ENCODE measurements at places on chromosomes 6 and 20.

- DNase-seq, result no peak
Observed at GRCh38 chr6:108714766-108715414, 133.3 kb upstream of the ARMC2 start.

GRCh38 chr20:24649787-24650490, 180.5 kb downstream of the SYNDIG1 start:
- no peak for DNase-seq

DNA sequence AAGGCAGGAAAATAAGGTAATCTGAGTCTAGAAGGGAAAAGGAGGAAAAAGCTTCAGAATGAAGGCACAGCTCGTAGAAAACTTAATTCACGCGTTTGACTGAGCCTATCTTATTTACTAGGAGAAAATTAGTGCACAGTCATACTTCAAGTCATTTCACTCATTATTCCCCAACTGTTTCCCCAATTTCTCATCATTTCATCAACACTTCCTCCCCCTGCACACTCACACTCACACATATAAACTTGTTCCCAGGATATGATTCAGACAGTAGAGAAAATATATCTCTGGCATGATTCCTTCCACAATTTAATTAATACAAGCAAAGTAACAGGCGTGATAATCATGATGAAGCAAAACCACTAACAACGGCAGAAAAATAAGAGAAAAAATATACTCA, 94.5 kb upstream of the F13A1 start:
- no peak for DNase-seq

GRCh38 chr6:70285201-70285600, 17.7 kb downstream of the COL9A1 start:
- no peak for DNase-seq

- DNase-seq, result no peak
Observed at GRCh38 chr6:142482974-142483373, 181.2 kb downstream of the ADGRG6 start.

- DNase-seq, result no peak
Observed at GRCh38 chr6:46799657-46800056, 6.5 kb downstream of the MEP1A start.

- DNase-seq, result no peak
Observed at GRCh38 chr20:8454137-8454712, 322.2 kb downstream of the PLCB1 start.

GRCh38 chr6:167565884-167566599, 241.2 kb downstream of the TTLL2 start:
- no peak for DNase-seq

- DNase-seq, result no peak
Observed at GRCh38 chr20:49594931-49595315, 27.0 kb upstream of the PTGIS start.

DNA sequence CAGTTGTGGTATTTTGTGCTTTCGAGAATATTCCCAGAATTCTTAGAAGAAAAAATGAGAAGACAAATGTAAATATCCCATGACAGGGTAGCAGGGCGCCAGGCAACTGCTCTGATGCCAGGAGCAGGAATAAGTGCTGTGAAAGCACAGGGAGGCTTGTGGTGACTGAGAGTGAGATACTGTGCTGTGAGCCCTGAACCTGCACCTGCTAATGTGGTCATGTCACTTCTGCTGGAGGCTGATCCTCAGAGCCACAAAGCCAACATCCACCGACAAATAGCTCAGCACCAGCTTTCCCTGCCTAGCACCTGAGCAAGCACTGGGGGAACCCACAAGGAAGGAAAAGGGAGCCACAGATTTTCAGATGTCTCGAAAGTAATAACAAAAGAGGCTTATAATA, 368.6 kb upstream of the CDH4 start:
- DNase-seq, result no peak

DNA sequence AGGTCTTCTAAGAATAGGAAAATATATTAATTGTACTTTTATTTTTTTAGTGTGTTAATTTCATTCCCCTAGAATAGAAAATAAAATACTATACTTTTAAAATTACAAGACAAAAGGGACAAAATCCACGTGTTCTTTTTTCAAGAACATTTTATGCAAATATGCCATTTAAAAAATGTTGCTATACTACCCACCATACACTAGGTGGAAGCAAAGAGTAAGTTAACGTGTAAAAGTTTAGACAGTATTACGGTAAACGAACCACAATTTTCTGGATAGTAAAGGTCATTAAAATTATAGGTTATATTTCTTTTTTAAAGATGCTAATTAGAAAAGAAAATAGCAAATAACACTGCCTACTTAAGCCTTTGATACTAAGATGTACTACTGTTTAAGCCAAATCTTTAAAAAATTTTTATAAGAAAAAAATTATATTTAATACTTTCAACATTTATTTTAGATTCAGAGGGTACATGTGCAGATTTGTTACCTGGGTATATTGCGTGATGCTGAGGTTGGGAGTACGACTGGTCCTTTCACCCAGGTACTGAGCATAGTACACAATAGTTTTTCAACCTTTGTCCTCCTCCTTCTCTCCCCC, 287.6 kb downstream of the PHF3 start:
- peak; percentile 19 for DNase-seq

DNA sequence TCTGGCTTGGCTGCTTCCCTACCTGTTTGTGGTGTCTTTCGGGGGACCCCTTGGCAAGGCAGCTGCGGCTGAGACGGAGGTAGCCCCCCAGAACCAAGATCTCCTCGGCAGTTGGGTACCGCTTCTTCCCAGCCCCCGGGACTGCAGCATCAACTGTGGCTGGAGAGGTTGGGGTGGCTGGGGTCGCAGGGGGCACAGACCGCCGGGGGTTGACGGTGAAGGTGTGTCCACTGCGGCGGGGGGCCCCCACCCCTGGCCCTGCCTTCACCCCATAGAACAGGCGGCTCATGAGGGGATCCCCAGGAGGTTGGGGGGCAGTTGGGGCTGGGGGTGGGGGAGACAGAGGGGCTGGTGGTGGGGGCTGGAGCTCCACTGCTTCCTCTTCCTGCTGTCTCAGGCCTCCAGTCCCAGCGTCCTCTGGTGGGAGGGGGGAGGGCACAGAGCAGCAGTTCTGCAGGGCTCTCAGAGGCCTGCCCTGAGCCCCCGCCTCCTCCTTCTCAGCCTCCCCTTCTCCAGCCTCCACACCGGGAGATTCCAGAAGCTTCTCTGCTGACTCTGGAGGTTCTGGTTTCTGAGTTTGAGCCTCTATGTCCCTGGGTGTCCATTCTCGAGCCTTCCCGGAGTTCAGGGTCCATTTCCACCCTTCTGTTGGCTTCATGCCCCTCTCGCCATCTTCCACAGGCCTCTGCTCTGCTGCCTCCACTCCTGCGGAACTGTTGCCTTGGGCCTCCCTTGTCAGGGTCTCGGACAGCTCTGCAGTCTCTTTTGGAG, 1.9 kb downstream of the PPP1R18 start:
- DNase-seq, result peak; percentile 36

DNA sequence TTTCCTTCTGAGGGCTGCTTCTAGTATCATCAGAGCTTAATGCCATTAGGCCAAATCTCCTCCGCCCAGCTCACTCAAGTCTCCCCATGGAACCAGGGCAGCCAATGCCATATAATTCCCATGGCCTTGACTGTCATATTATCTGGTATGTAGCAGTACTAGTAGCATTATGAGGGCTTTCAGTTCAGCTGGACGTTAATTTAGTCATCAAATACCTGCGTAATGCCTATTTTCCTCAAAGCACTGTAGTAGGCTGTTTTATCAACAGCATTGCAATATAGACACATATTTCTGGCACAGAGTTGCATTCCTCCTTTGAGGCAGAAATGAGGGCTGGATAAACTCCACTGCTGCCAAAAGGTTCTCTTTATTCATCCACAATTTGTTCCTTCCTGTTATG, 1.7 kb downstream of the KCTD20 start:
- no peak for DNase-seq

DNA sequence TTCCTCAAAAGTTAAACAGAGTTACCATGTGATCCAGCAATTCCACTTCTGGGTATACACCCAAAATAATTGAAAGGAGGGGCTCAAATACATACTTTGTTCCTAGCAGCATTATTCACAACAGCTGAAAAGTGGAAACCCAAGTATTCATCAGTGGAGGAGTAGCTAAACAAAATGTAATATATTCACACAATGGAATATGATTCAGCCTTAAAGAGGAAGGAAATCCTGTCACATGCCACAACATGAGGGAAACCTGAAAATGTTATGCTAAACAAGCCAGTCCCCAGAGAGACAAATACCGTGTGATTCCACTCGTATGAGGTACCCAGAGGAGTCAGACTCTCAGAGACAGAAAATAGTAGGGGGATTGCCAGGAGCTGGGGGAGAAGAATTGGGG, 44.5 kb downstream of the PXDC1 start:
- DNase-seq, result no peak

GRCh38 chr6:46184114-46184513, 13.3 kb upstream of the ENPP5 start:
- no peak for DNase-seq

DNA sequence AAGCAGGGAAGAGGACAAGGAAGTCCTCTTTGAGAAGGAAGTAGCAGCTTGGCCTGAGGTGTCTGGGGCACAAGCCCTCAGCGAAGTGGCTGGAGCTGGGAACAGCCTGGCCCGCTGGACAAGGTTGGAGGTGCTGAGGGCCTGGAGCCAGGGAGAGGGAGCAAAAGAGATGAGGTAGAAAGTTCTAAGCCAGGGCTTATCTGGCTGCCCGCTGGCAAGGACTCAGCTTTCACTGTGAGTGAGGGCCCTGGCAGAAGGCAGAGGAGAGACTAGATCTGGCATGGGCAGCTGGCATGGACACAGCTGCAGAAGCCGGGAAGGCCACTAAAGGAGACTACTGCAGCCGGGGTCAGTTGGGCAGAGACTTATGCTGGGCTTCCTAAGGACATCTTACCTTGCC, 21.8 kb upstream of the PCMTD2 start:
- no peak for DNase-seq

- DNase-seq, result no peak
Observed at GRCh38 chr6:168939796-168940195, 313.9 kb downstream of the THBS2 start.

- no peak for DNase-seq
Observed at GRCh38 chr6:133699741-133700385, 189.1 kb upstream of the TCF21 start.

- DNase-seq, result no peak
Observed at GRCh38 chr6:41600499-41601247, 37.6 kb upstream of the MDFI start.

DNA sequence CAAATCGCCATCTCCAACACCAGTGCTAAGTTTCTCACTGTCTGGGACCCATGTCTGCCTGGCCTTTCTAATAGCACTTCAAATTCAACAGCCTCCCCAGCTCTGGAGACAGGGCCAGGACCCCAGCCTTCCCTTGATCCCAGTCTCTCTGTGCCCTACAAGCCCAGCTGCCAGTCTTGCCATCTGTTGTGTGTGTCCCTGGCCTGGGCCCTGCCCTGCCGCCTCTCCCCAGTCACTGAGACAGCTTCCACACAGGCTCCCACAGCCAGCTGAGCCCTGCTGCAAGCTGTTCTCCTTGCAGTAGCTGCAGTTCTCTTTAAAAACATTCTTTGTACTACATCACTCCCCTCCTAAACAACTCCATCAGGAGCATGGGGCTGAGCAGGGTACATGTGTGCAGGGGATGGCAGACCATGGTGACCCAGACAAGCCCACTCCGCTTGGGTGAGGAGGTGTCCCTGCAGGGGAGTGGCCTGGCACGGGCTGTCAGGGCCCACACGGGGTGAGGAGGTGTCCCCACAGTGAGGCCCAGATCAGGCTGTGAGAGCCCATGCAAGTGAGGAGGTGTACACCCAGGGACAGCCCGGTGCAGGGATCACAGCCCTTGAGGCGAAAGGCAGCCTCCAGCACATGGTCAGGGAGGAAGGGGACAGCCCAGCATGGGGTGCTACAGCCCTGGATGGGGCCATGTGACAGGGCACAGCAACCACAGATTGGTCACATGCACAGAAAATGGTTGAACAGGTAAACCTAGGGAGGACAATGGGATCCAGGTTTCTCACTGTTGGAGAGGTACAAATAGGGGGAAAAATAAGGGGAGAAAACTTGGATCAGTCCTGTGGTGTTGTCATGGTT, 16.2 kb downstream of the CST7 start:
- DNase-seq, result no peak

GRCh38 chr6:163994566-163994965, 580.0 kb downstream of the QKI start:
- no peak for DNase-seq

DNA sequence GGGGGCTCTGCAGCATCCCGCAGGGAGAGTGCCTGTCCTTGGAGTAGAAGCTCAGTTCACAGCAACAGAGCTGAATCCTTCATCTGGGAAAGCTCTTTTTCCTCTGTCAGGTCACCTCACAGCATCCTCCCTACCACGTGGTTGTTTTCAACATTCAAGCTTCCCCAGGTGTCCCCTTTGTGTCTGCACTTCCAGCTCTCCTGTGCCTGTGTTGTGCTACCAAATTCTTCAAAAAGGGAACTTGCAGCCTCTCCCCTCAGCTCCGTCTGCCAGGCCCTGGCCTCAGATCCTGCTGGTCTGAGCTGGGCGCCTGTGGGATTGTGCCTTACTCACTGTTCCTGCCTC, 108.4 kb downstream of the FOXF2 start:
- no peak for DNase-seq

DNA sequence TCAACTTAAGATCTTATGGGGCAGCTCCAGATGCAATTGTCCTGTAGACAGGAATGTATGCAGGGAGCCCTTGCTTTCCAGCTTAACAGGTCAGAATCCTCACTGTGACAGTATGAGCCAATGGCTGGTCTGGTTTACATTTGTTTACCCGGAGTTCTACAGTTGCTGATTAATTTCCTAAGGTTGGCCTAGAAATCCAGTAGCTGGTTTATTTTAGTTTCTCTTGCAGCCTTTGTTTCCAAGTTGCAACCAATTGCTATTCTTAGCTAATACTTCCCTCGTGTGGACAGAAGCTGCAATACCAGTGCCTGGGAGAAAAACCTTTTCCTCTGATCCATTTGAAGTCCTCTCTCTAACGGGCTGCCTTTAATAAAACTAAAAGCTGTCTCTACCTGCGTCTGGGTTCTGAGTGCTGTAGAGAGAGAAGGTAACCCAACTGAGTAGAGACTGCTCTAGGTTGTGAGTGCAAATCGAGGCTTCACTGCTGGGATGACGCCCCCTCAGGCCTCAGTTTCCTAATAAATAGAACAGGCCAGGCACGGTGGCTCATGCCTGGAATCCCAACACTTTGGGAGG, 45.9 kb downstream of the ZNF217 start:
- DNase-seq, result peak; percentile 13

DNA sequence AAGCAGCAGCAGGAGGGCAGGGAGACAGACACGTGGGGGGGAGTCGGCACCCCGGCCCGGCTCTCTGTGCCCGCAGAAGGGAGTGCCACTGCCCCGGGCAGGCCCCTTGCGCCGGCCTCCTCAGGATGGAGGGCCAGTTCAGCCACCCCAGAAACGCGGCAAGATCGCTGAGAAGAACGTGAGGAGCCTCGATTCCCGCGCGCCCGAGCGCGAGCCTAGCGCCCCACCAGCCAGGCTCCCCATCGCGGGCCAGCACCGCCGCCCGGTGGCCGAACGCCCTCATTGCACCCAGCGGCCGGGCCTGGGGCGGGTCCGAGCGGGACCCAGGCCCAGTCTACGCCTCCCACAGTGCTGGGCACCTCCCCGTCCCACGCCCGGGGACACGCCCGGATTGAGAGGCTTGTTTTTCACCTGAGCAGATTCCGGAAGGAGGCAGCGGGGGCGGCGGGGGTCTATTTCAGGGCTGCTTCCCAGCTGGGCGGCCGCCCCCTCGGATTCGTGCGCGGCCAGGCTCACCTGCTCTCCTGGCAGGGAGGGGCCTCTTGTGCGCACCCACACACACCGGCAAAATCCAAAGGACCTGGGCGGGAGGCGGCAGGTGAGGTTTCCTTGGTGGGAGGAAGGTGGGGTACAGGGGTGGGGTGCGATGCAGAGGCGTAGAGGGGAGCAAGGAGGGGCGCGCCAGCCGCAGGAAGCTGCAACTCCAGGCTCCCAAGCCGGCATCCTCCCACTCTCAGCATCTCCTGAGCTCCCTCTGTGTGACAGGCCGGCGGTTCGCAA, 9.0 kb upstream of the GRM4 start:
- no peak for DNase-seq

Measured in KG1 (cell line).